NCI-H524 treated with DMSO at 0.1 percent for 48 hours (cell line): ENCODE measurements at places on chromosomes 5 and 9.

- DNase-seq = no peak
These were observed 6.5 kb downstream of the GAS1 start for GRCh38 chr9:86940774-86941173.

DNA sequence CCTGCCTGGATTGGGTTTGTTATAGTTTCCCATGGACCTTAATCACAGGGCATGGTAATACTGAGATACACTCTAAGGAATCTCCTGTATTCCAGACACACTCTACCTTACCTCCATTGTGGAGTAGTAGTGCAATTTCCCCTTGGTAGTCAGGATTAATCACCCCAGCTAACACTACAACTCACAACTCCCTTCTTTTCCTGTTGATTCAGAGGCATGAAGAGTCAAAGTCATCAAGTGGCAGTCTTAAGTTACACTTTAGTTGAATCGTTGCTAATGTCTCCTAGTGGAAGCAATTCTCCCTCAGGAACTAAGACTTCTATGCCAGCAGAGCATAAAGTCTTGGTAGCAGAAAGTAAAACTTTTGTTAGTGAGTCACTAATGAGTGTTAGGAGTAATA lies 122.7 kb upstream of the APC start:
- no peak for DNase-seq

GRCh38 chr9:7289773-7290172 lies 509.8 kb downstream of the DMAC1 start:
- no peak for DNase-seq

GRCh38 chr9:127535396-127535795 lies 76.7 kb upstream of the STXBP1 start:
- no peak for DNase-seq

- DNase-seq = no peak
These were observed 116.5 kb downstream of the SLC1A3 start for GRCh38 chr5:36722900-36723299.
